ENCODE measurements at places on chromosomes 4 and X.

- no peak for DNase-seq
Observed at GRCh38 chr4:142762280-142762679, 83.8 kb downstream of the INPP4B start.

DNA sequence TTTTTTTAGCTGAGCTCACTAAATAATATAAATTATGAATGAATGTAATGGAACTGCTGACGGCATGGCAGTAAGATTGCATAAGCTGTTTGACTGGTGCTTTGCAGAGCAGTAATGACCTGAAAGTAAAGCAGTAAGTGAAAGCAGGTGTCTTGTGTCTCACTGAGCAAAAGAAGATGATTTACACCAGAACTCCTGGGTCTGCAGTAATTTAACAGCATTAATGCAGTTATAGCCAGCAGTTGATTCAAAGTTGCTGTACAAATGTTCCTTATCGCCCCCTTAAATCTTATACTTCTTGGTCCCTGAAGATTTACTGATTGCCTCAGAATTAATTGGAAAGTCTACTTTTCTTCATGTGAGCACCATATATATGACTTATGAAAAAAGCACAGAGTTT, 187.7 kb downstream of the DCTD start:
- no peak for DNase-seq

GRCh38 chrX:38718311-38718710, 82.9 kb upstream of the MID1IP1 start:
- DNase-seq: no peak

DNA sequence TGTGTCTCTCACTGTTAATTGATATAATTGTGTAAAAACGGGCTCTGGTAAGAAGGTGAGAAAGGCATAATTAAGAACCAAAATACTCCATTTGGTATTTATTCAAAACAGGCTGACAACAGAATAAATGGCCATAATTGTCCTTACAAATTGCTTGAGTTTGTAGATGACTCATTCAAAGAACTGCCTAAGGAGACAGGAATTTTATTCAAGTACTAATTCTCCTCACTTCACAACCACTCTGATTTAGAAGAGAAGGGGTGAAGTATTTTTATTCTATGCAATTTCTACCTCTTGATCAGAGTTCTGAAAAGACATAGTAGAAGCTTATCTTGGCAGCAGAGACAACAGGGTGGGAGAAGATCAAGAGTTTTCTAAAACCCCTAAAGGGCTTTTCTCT, 43.1 kb downstream of the ATP11C start:
- DNase-seq: no peak

Measured in cerebellar nuclear complex (tissue), 1 donor.